ENCODE measurements at places on chromosomes 13 and 19. TPM values are rescaled to one million over a fixed set of nuclear protein-coding genes. Genes with fewer than 3 reads are reported as not detected.

FAM216B gene
- total RNA-seq: not detected

PLK5 gene
- not detected for total RNA-seq

DMKN gene
- total RNA-seq: not detected

- H3K36me3 ChIP-seq: no peaks in the 10 kb centered on the region
- peaks cover 25% of the 10 kb centered on the region for H3K4me1 ChIP-seq
- H3K27ac ChIP-seq: peak overlapping the region; percentile 69
Measured at GRCh38 chr19:39542206-39542605, 2.2 kb upstream of the EID2 start.

- DNase-seq: no peak
- no peaks in the 10 kb centered on the region for H3K27me3 ChIP-seq
- H3K27ac ChIP-seq: no peak overlapping the region
Measured at GRCh38 chr13:91323349-91323748, 24.1 kb upstream of the MIR17HG start.

DNA sequence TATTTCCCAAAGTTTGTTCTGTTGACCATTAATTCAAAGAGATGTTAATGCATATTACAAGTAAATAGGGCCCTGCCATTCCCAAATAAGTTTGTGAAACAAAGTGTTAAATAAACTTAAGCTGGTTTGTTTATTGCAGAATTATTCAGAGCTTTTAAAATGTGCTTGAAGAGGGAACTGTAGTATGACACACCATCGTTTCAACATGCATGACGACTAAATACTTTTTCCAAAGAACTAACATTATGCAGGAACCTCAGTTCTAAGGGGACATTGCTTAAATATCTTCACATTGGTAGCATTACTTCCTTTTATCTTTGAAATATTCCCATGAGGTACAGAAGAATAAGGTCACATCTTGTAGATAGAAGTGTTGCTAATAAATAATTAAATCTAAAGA, 14.6 kb downstream of the LHFPL6 start:
- H3K27ac ChIP-seq: no peak overlapping the region
- no peaks in the 10 kb centered on the region for H3K27me3 ChIP-seq
- H3K4me1 ChIP-seq: no peaks in the 10 kb centered on the region
- H3K4me3 ChIP-seq: no peak overlapping the region
- DNase-seq: no peak

GRCh38 chr13:73287831-73288230, 229.0 kb downstream of the KLF5 start:
- no peak for DNase-seq
- H3K27ac ChIP-seq: no peak overlapping the region

DNA sequence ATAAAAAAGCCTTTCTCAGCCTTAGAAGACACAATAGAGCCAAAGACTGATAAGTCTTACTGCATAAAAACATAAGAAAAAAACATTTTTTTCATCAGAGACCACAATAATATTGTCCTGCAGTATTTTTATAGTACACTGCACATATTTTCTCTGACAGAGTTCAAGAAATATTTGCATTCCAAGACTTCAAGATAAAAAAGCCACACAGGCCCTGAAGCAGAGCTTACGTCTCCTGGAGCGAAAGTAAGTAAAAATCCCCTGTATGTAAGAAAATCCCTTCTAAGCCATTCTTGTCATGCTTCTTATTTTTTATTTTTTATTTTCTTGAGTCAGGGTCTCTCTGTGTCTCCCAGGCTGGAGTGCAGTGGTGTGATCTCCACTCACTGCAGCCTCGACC, 755.9 kb downstream of the LIG4 start:
- H3K36me3 ChIP-seq: no peaks in the 10 kb centered on the region
- DNase-seq: no peak
- H3K4me1 ChIP-seq: peaks cover 11% of the 10 kb centered on the region
- H3K27me3 ChIP-seq: no peaks in the 10 kb centered on the region
- no peak overlapping the region for H3K4me3 ChIP-seq

DNA sequence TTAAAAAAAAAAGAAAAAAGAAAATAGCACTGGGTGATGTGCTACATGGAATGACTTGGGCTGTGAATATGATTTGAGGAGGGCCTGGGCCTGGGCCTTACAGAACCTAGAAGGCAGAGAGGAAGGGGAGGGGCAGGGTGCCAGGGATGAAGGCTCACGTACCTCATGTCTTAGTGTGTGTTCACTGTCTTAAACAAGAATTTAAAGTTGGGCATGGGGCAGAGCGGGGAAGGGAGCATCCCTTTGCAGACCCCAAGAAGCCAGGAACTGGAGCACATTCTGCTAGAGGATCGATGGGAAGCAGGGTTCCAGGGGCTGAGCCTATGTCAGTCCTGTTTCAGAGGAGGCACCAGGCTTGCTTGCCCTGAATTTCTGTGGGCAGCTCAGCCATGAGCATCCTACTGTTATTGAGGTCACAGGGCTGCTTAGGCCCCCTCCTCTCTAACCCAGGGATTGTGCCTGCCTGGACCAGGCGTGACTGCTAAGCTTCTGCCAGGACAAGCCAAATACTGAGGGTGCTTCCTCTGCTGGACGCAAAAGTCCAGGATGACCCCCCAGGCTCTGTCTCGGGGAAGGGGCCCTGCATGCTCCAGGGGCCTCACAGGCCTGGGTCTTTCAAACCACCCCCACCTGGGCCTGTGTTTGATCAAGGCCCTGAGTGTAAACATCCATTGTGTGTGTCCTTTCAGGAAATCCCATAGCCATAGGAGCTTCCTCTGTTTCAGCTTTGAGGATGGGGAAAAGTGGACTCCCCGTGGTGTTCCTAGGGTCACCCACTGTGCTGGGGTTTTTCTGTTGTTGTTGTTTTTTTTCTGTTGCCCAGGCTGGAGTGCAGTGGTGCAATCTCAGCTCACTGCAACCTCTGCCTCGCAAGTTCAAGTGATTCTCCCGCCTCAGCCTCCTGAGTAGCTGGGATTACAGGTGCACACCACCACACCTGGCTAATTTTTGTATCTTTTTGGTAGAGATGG, 4.8 kb downstream of the LSR start:
- H3K27ac ChIP-seq: no peak overlapping the region
- peaks cover 3% of the 10 kb centered on the region for H3K4me1 ChIP-seq
- H3K27me3 ChIP-seq: peaks cover 15% of the 10 kb centered on the region
- no peak for DNase-seq

All from endothelial cell of umbilical vein (primary cell).